ENCODE measurements at places on chromosomes 5 and 9.
A peak's percentile ranks its signal among the peaks of the same experiment; 100 is the strongest.

DNA sequence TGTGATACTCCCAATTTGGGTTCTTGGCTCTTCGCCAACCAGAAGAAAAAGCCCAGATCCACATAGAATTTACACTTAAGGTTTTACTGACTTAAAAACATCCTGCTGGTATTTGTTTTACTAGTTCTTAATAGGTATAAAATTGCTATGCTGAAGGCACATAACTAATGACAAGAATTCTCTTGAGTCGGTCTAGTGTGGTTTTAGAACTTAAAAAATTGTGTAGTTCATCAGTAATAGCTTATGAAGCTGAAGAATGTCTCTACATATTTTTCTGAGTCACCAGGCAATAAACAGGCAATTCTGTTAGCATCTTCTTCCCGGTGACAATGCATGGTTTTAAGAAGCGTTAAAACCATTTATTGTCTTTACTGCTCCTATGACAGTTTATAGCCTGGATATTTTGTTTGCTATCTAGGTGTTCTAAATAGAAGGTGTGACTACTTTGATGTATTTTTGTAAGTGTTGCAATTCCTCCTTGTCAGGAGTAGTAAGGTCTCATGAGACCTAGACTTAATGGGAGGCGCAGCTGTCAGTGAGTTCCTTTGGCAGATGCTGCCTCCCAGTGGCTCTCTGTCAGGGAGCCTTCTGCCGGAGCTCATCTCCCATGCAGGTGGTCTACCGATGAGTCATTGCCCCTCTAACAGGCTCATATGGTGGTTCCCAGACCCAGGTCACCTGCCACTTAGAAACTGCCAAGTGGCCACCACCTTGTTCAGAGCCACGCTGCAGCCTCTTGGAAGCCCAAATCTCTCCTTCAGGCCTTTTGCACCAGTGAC, 173.8 kb downstream of the MAST4 start:
- no peak for DNase-seq

- DNase-seq = no peak
Observed at GRCh38 chr5:179648410-179648809, 24.9 kb upstream of the HNRNPH1 start.

DNA sequence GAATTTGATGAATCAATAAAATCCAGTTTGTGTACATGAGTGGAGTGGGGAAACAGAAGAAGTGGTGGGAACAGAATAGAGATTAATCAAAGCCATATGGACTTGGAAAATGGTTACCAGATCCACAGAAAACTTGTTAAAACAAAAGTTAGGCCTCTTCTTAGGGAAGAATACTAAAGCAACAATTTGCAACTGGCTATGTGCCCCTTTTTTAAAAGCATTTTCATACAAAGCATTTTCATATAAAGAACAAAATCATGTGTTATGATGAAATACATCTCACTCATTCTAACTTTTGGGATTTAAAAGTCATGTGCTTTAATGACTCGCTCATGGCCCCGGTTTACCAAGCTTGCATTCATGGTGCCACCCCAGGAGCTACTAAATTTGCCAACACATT, 276.9 kb downstream of the EFNA5 start:
- no peak for DNase-seq

DNA sequence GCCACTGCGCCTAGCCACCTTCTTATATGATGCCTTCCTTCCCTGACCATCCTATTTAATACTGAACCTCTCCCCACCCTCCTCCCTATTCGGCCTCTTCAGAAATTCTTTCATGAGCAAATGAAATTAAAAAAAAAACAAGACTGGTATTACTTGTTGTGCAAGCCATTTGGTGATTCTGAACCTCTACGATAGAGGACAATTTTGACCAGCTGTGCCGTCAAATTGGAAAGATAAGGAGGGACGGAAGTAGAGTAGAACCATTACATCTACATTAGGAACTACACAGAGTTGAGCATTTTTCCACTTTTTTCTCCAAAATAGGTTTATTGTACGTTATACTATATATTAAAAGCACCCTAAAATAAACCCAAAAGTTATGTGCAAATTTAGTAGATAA, 2.9 kb downstream of the DHX29 start:
- DNase-seq = no peak

GRCh38 chr9:130237076-130237475, 28.5 kb upstream of the HMCN2 start:
- peak; percentile 76 for DNase-seq

DNA sequence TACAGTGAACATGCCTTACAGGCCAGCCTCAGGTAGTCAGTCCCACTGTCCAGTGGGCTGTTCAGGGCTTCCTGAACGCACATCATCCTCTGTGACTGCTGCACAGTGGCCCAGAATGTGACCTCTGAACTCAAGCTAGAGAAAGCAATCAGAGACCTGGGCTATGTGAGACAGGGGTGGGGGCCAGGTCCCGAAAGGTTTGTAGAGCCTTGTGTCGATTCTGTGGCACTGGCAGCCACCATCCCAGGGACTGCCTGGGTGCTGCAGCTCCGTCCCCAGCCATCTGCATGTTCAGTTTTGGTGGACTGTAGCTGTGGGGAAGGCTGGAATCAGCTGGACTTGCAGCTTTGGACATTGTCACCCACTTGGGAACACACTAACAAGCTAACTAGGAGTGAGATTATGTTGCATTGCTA, 47.7 kb downstream of the MVB12B start:
- no peak for DNase-seq
